ENCODE measurements at places on chromosomes 11 and 22.

DNA sequence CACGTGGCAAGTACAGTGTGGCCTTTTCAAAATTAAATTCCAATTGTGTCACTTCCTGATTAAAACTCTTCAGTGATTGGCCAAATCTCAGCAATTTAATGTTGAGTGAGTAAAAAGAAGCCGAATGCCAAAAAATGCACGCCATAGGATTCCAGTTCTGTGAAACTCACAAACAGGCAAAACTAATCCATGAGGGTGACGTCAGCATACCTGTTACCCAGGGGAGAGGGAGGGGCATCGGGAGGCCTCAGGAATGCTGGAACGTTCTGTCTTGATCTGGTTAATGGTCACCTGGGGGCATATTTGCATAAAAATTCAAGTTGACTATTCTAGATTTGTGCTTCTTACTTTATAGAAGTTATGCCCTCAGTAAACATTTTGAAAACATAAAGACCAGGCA lies 39.9 kb upstream of the RAB1B start:
- DNase-seq: no peak

- DNase-seq: no peak
Observed at GRCh38 chr11:65315204-65315865, 669 bp downstream of the CDC42EP2 start.

GRCh38 chr22:50705219-50705691 lies 32.6 kb downstream of the SHANK3 start:
- DNase-seq: no peak

DNA sequence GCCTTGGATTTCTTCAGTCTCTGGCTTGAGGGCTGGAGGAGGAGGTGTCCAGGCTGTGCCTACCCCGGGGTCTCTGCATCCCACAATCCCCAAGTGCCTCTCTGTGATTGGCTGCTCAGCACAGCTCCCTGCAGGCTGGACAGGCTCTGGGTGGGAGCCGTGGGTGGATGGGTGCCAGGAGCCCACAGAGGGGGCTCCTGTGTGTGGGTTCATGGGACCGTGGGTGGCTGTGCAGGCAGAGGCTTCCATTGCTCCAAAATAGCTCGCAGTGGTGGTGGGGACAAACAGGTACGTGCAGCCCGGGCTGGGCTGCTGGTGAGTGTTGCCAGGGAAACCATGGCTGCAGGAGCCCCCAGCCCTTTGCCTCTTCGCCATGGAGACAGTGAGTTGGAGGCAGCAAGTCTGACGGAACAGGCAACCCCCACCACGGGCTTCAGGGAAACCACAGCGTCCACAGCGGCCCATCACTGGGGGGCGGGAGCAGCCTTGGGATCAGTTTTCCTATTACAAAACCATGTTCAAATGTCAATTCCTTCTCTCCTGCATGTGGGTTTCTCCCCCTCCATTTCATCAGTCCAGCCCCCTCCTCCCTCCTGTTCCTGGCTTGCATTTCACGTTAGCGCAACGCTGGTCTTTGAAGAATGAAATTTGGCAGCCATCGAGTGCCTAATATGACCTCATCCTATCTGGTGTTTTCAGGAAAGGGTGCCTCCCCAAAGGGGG lies 155.2 kb downstream of the TRIM29 start:
- DNase-seq: no peak

DNA sequence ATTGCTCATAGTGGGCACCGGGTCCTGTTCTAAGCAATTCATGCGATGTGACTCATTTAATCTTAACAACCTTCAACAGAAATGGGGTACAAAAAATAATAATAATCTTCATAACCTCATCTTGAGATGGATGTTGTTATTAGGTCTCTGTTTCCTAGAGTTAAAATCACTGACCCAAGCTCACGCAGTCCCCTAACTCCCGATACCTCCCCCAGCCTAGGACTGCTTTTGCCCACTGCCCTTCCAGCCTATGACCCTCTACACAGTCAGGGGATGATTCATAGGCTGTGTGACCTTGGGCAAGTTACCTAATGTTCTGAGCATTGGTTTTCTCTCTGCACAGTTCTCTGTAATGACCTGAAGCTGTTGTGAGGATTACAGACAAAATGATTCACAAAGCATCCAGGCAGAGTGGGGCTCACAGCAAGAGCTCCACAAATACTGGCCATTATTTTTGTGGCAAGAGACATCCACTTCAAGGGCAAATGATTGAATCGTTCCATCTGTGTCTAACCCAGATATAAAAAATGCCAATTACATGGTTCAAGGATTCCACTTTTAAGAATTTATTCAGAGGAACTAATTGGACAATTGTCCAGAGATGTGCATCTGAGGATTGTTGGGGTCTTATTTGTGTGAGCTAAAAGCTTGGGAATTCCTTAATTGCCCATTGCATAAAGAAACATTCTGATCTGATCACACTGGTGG lies 20.0 kb downstream of the MTFP1 start:
- no peak for DNase-seq

GRCh38 chr22:45130891-45131290 lies 32.8 kb upstream of the NUP50 start:
- DNase-seq: no peak
